ENCODE measurements at places on chromosomes 4 and X.
A peak's percentile ranks its signal among the peaks of the same experiment; 100 is the strongest.

DNA sequence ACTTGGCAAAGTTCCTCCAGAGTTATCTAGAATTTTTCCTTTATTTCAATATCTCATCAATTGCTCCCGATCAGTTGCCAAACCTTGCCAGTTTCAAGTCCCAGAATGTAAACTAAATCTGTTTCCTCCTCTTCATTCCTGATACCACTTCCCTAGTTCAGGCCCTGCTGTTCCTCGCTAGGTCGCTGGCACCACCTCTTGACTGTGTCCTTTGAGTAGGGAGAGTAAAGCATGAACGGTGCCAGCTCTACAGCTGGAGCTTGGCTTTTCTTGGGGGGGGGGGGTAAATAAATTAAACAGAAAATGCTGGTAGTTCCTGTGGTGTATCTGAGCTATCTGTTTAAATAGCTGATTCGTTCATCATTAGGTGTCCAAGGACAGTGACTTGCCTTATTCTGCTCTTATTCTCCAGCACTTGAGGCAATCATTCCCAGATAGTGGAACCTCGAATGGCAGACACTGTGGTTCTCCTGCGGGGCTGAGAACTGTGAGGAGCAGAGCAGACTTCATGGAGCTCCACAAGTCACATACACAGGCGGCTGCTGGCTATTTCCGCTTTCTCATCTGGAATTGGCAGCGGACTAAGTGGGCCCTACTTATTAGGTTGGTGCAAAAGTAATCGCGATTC is 168.3 kb upstream of the FAT1 start:
- no peak for DNase-seq

- no peak for DNase-seq
These were observed 965.9 kb upstream of the DIAPH2 start for GRCh38 chrX:95718746-95719145.

DNA sequence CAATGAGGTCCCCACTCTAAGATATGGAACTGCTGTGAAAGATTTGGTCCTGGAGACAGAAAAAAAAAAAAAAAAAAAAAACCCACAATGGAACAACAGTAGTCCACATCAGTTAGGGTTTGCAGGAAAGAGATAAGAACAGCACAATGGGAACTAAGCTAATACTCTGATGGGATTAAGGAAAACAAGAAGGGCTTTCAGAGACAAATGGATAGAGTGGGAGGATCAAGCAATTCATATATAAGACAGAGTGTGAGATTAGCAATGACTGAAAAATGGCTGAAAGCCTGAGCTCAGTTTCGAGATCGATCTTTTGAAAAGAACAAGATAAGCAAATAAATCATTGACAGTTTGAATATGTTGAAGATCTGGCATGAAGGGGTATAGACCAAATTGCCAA is 188.4 kb upstream of the TRPC5 start:
- no peak for DNase-seq

GRCh38 chr4:75289914-75290582 is 224.2 kb downstream of the RCHY1 start:
- peak; percentile 60 for DNase-seq
